HAP-1 (cell line): ENCODE measurements at places on chromosomes 6 and 20.

- no peak for DNase-seq
Observed at GRCh38 chr20:18048176-18048575, 9.5 kb downstream of the OVOL2 start.

DNA sequence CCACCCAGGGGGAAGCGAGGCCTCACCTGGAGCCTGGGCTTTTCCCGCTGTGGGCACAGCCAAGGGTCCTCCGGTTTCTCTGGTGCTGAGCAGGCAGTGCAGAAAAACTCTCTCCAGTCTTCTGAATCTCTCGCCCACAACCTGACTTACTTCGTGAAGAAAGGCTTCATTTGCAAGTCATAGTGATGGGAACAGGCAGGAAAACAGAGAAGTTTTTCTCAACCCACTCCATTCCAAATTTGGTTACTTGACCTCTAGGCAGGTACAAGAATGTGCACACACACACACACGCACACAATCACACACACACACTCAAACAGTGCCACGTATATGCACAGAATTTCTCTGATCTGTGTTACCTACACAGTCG is 524.5 kb downstream of the CD83 start:
- no peak for DNase-seq

GRCh38 chr20:44019638-44020335 is 105.1 kb downstream of the TOX2 start:
- no peak for DNase-seq

- no peak for DNase-seq
Observed at GRCh38 chr20:49747707-49748524, 34.2 kb upstream of the B4GALT5 start.

- DNase-seq = no peak
Observed at GRCh38 chr6:110103260-110103659, 76.2 kb downstream of the WASF1 start.

DNA sequence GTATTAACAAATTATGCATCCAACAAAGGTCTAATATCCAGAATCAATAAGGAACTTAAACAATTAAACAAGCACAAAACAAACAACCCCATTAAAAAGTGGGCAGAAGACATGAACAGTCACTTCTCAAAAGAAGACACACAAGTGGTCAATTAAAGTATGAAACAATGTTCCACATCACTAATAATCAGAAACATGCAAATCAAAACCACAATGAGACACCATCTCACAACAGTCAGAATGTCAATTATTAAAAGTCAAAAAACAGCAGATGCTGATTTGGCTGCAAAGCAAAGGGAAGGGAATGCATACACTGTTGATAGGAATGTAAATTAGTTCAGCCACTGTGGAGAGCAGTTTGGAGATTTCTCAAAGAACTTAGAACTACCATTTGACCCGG is 129.3 kb downstream of the PFDN4 start:
- DNase-seq = no peak

GRCh38 chr6:7763881-7764280 is 38.0 kb downstream of the BMP6 start:
- no peak for DNase-seq

- DNase-seq = no peak
Observed at GRCh38 chr6:150238846-150239407, 96.1 kb downstream of the PPP1R14C start.

GRCh38 chr6:98844244-98845210 is 10.2 kb downstream of the POU3F2 start:
- peak; percentile 43 for DNase-seq

DNA sequence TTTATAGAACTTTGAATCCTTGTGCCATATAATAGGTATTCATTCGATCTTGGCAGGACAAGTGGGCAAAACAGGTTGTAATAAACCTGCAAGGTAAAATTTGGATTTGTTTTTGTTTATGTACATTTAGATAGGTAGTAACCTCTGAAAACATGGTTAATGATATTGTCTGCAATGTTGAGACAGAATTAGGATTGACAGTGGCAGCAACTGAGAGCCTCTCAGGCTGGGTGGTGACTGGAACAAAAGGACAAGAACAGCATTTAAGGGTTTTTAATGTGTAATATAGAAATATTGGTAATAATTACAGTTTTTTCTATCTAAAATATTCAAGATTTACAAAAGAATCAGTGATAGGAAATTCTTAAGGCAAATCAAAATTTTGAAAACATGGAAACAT is 382.0 kb downstream of the TFAP2B start:
- DNase-seq = no peak

DNA sequence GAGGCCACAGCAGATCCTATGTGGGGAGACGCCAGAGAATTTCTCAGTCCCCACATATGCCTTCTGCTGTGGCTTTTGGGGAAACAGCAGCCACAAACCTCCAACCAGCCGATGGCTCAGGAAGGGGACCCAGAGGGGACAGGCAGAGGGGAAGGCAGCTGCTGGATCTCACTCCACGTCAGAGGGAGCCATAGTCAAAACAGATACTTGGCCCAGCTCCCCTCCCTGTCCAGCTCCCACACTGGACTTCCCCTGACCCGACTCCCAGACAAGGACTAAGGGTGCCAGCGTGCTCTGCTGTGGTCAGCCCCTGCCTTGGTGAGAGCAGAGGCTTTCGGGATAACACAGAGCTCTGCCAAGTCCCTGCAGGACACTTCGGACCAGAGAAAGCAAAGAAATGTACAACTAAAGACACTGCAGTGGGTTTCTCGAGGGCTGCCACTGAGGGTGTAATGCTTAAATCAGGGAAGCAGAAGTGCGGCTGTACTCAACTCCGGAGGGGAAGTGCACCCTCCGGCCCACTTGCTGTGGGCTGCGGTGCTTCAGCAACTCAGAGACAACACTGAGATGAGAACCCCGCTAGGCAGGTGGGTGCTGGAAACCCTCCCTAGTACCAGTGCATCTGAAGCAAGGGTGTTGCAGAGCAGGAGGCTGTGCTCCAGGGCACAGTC is 47.2 kb downstream of the RRBP1 start:
- no peak for DNase-seq
